Stimulated activated CD4-positive, alpha-beta T cell treated with anti-CD3 and anti-CD28 coated beads, Interleukin-2, amount 100 ng/mL, for 24 hours (primary cell): ENCODE measurements at places on chromosomes 7 and 10.
A peak's percentile ranks its signal among the peaks of the same experiment; 100 is the strongest.

GRCh38 chr7:121480058-121480457 lies 84.0 kb upstream of the FAM3C start:
- no peak for DNase-seq

- no peak for DNase-seq
Measured at GRCh38 chr7:79806161-79806734, 328.4 kb upstream of the GNAI1 start.

GRCh38 chr10:5343561-5343960 lies 21.2 kb upstream of the UCN3 start:
- DNase-seq: no peak

DNA sequence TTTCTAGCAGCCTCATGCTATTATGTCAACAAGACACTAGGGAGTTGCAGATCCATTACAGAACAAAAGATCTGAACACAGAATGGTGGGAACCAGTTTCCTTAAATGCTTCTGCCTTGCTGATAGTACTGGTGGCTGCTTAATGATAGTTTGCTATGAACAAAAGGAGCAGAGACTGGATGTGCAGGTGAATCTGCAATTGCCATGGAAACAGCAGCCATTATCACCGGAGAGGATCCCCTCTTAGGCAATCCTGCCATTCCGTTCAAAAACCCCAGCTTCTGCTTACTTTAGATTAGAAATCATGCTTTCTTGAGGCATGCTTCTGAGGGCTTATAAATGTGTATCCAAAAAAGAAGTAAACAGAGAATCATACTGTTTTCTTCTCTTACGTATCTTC lies 80.0 kb upstream of the PRKAR2B start:
- DNase-seq: no peak

DNA sequence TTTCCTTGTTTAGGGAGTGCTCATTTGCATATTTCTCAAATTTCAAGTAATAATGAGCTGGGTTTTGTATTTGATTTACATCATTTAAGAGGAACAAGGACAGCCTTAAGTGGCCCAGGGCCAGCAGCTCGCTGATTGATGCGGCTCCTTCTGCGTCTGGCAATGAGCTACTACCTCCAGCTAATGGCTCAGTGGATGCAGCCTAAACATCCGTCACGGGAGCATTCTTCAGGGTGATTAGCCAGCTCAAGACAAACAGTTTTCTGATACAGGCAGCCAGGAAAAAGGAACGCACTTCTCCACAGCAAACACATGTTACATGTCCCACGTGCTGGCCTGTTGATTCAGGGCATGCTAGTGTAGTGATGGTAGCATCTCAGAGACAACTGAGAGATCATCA lies 169.3 kb upstream of the TCERG1L start:
- DNase-seq: no peak

DNA sequence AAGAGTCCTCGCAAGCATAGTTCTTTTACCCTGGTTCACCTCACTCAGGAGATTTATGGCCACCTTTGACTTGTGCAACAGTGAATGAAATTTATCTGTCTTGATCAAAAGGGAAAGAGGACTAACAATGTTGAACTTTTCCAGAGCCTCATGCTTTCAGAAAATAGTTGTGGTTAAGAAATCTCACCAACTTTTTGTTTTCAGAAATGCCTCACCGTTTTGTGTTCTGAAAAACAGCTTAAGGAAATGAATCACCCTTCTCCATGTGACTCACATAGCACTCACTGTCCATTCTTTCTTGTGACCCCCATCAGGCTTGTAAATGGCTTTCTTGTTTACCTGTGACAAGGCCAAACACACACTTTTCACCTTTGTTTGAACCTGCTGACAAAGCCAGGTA lies 148.6 kb upstream of the FAM3C start:
- DNase-seq: no peak

- DNase-seq: no peak
Measured at GRCh38 chr10:20181434-20181833, 365.2 kb downstream of the PLXDC2 start.

- no peak for DNase-seq
Measured at GRCh38 chr10:75910032-75910431, 478.6 kb downstream of the LRMDA start.

DNA sequence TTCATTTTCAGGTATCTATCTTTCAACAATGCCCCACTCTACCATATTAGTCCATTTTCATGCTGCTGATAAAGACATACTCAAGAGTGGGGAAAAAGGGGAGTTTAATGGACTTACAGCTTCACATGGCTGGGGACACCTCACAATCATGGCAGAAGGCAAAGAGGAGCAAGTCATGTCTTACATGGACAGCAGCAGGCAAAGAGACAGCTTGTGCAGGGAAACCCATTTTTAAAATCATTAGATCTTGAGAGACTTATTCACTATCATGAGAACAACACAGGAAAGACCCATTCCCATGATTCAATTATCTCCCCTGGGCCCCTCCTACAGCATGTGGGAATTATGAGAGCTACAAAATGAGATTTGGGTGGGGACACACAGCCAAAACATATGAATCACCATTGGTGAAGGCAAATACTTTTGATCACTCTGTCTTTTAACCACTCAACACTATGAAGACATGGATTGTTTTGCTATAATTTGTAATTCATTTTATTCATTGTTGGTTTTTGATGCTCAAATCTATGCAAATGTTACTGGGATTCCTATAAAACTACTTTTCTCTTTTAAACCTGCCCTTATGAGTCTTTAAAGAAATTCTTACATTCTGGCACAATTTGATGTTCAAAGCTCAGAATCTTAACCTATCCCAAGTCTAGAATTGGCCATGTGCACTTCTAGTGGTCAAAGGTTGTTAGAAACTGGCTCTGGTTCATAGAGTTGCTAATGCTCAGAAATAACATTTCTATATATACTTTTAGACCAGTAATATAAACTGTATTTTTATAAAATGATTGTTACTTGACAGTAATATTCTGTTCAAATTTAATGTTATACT lies 15.3 kb downstream of the AKR1C4 start:
- no peak for DNase-seq

DNA sequence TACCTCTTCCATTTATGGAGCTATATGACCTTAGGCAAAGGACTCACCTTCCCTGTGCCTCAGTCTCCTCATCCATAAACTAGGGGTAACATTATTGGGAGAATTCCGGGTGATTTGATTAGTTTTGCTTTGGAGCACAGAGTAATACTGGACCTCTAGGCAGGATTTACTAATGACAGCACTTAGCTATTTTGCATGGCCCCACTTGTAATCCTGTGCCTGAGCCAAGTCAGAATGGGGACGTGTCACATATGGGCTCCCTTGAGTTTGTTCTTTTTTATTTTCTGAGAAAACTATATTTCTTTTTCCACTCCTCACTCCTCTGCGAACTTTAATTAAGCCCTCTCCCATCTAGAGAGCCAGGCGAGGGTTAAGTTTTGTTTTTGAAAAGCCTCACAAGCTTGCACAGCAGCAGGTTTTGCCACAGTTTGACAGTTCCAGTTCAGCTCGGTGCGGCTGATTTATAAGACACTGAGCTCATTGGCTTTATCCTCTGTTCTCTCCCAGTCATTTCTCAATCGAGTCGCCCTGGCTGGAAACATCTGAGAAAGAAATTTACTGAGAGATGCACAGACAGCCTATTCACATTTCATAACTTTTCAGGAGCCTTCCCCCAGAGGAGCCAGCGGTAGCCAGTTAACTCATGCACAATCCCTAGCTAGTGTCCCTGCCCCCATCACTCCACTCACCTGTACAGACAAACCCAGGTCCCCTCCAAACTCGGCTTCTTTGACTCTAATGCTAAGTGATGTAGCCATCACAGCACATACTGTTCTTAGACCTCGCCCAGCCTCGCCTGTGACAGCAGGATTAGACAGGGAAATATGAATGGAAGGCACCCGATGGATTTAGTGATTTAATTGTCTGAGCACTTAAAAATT lies 441.9 kb upstream of the NPVF start:
- DNase-seq: no peak

DNA sequence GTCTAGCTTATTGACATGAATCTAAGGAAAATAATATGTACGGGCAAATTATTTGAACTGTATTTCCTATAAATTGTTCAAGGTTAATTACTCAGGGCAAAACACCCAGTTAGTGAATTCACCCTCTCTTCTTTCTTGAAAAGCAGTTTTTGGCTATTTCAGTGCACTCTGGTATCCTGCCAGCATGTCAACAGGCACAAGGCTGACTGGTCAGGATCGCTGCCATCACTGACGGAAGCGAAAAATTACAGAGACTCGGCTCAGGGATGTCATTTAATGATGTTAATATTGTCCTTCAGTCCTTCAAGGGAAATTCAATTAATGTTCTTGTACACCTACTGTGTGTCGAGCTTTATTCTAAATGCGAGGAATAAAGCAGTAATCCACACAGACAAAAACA lies 28.3 kb upstream of the OLAH start:
- DNase-seq: no peak

GRCh38 chr10:71383972-71384687 lies 12.6 kb upstream of the CDH23 start:
- DNase-seq: peak; percentile 86

DNA sequence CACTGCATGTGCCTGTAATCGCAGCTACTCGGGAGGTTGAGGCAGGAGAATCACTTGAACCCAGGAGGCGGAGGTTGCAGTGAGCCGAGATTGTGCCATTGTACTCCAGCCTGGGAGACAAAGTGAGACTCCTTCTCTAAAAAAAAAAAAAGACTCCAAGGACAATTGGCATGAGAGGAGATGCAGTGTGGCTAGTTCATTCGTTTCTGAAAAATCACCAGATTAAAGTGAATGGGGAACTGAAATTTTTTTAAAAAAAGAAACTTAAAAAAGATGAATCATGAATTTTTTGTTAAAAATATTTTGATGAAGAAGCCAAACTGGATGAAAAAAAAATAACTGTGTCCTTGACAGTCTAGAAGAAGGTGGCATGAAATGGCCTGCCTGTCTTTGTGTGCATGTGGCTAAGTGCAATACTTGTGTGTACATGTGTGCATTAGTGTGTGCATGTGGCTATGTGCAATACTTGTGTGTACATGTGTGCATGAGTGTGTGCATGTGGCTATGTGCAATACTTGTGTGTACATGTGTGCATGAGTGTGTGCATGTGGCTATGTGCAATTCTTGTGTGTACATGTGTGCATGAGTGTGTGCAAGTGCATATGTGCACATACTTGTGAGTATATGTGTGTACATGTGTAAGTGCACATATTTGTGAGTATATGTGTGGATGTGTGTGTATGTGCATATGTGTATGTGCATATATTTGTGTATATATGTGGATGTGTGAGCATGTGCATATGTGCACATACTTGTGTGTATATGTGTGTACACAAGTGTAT lies 391.7 kb upstream of the KLF6 start:
- DNase-seq: no peak

- DNase-seq: no peak
Measured at GRCh38 chr7:103499976-103500375, 54.0 kb upstream of the SLC26A5 start.

GRCh38 chr10:108566316-108567107 lies 1356.8 kb downstream of the XPNPEP1 start:
- DNase-seq: no peak

DNA sequence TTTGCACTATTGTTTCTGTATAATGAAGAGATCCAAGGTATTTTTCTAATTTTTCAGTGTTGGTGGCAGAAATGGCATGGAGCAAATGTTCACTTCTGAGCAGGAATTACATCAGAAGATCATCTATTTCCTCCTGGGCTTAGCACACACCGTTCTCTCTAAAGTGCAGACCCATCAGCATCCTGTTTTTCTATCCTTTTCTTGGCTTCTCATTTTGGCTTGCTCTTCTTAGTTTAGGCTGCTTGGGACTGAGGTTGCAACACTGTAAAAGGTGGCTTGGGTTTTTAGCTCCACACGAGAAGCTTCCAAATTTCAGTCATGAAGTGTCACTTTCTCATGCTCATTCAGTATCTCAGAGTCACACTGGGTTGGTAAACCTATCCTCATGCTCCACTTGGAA lies 79.9 kb upstream of the SMIM30 start:
- DNase-seq: no peak

DNA sequence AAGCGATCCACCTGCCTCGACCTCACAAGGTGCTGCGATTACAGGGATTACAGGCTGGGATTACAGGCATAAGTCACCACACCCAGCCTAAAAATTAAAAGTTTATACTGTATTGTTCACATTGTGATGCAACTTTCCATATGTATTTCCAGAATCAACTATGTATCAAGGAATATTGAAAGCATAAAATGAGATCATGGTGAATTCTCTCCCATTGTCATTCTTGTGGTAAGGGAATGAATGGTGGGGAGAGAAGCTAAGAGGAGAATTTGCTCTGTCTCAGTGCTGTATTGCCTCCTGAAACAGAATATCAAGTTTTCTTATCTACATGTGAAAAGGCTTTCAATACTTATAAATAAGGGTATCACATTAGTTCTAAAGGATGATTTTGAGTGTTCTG lies 81.7 kb downstream of the CD36 start:
- no peak for DNase-seq

- DNase-seq: no peak
Measured at GRCh38 chr7:138625084-138625848, 75.9 kb downstream of the SVOPL start.

DNA sequence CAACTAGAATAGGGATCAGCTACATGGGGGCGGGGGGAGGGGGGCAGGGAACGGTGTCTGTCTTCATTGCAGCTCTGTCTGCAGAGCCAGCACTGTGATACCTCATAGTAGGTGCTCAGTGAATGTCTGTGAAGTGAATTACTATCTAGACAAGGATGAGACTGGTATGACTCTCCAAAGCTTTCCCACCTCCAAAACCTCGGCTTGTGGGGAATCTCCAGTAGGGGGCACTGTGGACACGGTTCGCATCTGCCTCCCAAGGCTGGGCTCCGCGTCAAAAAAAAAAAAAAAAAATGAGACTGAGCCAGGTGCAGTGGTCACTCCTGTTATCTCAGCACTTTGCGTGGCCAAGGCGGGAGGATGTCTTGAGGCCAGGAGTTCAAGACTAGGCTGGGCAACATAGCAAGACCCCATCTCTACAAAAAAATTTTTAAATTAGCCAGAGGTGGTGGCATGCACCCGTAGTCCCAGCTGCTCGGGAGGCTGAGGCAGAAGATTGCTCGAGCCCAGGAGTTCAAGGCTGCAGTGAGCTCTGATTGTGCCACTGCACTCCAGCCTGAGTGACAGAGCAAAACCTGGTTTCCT lies 9.6 kb downstream of the TRIM56 start:
- peak; percentile 49 for DNase-seq

- no peak for DNase-seq
Measured at GRCh38 chr7:15123901-15124300, 221.3 kb upstream of the DGKB start.

GRCh38 chr10:78260141-78260540 lies 226.5 kb downstream of the RPS24 start:
- DNase-seq: no peak

GRCh38 chr7:1961701-1962276 lies 271.0 kb downstream of the MAD1L1 start:
- peak; percentile 39 for DNase-seq

- DNase-seq: no peak
Measured at GRCh38 chr7:39637400-39637799, 14.0 kb downstream of the RALA start.

DNA sequence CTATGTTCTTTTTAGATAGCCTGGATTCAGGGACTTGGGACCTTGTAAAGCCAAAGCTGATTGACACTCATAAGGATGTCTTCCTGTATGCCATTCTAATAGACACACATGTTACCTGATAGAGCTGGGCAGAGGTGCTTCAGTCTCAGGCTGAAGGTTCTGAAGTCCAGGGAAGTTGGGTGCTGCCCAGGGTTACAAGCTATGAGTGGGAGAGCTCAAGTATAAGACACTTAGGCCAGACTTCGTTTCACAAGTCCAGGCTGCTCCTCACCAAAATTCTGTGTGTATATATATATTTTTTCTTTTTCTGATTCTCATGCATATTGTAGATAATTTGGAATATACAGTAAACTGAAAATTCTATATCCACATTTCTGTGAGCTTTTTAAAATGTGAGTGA lies 144.2 kb downstream of the HDAC9 start:
- no peak for DNase-seq

GRCh38 chr7:51007551-51008505 lies 225.1 kb upstream of the GRB10 start:
- no peak for DNase-seq
